Stimulated activated CD4-positive, alpha-beta T cell treated with anti-CD3 and anti-CD28 coated beads, TNF-alpha, amount 100 ng/mL, for 4 hours (primary cell): ENCODE measurements at places on chromosomes 2 and 18.

DNA sequence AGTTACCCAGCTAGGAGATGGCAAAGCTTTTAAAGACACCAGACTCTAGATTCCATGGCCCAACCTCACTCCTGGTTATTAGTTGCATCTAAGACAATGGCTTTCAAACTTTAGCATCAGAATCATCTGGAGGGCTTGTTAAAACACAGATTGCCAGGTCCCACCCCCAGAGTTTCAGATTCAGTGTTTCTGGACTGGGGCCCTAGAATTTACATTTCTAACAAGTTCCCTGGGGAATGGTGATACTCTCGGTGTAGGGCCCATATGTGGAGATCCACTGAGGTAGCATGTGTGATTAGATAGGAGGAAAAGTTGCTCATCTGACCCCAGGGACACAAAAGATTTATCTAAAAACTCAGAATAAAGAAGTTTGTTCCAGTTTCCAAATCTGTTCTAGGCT, 14.5 kb upstream of the TTR start:
- DNase-seq: no peak

GRCh38 chr18:41144441-41144840, 810.6 kb upstream of the PIK3C3 start:
- DNase-seq: no peak

GRCh38 chr18:2655178-2655953, at the start of gene SMCHD1:
Gene SMCHD1 (plus strand): TSS chr18:2655726. CDS start chr18:2656076, 350 bp downstream.
- peak; percentile 89 for DNase-seq

- DNase-seq: no peak
Measured at GRCh38 chr2:228447266-228447915, 265.9 kb upstream of the SPHKAP start.

GRCh38 chr2:230661072-230661957, 51.3 kb upstream of the CAB39 start:
- DNase-seq: no peak

- DNase-seq: no peak
Measured at GRCh38 chr2:138610201-138610953, 108.8 kb downstream of the SPOPL start.

GRCh38 chr2:42675815-42676214, 88.1 kb downstream of the OXER1 start:
- no peak for DNase-seq

DNA sequence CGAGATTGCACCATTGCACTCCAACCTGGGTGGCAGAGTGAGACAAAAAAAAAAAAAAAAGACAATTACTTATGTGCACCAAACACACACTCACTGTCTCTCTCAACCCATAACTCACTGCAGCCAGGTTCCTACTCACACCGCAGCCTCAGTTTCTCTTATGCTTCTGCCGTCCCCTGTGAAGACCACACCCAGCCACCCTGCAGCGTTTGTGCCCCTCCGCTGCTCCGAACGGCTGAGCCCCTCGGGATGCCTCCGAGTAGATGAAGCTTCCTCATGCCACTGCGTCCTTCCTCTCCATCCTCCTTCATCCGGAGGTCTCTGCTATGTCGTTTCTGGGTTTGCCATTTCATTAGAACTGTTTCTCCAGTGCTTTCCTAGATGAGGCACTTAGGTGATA, 160.1 kb downstream of the TWIST2 start:
- no peak for DNase-seq

GRCh38 chr2:233223059-233223894, 28.2 kb upstream of the ATG16L1 start:
- no peak for DNase-seq

DNA sequence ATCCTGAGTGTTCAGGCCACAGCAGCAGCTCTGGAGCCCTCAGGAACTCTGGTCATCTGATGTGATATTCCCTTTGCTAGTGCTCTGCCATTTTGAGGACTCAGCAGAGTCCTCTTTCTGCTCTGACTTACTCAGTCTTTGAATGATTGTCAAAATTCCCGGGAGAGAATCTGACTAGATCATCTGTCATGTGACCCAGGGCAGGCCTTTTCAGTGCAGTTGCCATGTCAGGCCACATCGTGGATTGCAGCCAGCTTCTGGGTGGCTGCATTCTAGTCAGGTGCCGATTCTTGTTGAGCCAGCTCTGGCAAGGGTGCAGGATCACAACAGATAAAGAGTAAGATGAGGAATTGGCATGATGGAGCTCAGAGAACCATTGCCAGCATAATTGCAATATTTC, 795.6 kb downstream of the CPS1 start:
- no peak for DNase-seq

DNA sequence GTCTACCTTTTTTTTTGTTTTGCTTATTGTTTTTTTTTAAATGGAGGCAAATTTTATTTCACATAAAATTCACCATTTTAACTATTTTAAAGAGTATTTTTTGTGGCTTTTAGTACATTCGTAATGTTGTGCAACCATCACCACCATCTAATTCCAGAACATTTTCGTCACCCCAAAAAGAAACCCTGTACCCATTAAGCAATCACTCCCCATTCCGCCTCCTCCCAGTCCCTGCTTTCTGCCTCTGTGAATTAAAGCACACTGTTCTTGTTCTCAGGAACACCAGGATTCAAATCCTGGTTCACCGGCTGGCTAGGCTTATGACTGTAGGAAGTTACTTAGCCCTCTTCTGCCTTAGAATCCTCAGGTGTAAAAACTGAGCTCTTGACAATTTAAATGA, 36.9 kb upstream of the EPAS1 start:
- no peak for DNase-seq

DNA sequence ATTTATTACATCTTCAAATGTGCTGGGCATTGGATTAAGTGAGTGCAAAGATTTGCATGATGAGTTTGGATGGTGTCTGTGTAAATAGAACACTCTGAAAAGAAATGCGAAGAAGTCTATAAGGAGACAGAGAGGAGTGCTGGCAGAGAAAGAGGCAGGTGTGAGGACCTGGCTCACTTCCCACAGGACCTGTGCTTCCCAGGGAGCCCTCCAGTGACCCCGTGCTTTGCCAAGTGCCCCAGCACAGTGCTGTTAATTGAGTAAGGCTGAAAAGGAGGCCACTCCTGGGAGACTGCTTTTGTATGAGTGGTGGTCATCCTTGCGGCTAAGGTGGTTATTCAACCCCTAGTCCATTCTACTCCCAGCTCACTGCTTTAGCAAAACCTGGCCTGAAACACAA, 230.8 kb downstream of the OSR1 start:
- no peak for DNase-seq

DNA sequence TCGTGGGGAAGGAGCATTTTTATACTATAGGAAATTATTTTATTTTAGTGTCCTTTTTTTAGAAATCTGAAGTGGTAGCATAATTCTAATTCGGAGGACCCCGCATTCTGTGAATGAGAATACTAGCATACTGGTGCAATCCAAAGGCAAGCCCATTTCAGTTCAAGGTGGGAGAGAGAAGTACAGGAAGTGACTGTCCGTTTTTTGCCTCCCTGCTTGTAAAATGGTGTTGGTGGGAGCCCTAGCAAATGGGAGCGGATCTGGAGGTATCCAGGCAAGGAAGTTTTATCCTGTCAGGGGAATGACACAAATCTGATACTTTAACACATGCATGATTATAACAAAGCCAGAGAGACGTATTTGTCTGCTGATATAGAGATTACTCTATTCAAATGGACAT, 141.7 kb downstream of the ESCO1 start:
- DNase-seq: no peak

- DNase-seq: no peak
Measured at GRCh38 chr18:10284540-10285282, 169.7 kb upstream of the APCDD1 start.

- DNase-seq: no peak
Measured at GRCh38 chr18:48952287-48953103, 1.7 kb upstream of the SMAD7 start.

- DNase-seq: no peak
Measured at GRCh38 chr2:108418416-108418815, 30.6 kb upstream of the GCC2 start.
